HL-60 (cell line): ENCODE measurements at places on chromosomes 2 and 18.
A peak's percentile ranks its signal among the peaks of the same experiment; 100 is the strongest.

DNA sequence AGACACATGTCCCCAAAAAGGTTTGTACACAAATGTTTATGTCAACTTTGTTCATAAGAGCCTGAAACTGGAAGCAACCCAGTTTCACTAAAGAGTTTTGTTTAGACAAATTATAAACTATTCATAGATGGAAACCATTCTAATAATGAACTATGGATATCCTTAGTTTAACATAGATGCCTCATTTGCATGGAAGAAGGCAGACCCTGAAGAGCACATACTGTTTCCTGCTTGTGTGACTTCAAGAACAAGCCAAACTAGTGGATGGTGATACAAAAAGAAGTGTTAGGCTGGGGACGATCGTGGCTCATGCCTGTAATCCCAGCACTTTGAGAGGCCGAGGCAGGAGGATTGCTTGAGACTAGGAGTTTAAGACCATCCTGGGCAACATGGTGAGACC, 48.1 kb downstream of the ACOXL start:
- no peak for DNase-seq

DNA sequence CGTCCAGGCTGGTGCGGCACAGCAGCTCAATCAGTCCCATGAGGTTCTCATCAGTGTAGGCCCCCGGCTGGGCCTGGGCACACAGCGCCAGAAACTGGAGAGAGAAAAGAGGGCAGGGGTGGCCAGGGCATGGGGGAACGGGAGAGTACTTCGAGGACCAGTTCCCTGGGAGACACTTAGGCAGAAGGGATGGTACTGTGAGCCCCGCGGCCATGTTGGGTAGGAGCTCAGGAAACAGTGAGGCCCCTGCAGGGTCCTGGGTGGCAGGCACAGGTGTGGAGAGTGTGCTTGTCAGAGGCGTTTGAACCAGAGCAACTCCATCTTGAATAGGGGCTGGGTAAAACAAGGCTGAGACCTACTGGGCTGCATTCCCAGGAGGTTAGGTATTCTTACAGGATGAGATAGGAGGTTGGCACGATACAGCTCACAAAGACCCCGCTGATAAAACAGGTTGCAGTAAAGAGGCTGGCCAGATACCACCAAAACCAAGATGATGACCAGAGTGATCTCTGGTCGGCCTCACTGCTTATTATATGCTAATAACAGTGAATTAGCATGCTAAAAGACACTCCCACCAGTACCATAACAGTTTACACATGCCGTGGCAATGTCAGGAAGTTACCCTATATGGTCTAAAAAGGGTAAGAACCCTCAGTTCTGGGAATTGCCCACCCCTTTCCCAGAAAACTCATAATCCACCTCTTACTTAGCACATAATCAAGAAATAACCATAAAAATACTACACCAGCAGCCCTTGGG, 51.9 kb upstream of the SEMA4C start:
- no peak for DNase-seq

DNA sequence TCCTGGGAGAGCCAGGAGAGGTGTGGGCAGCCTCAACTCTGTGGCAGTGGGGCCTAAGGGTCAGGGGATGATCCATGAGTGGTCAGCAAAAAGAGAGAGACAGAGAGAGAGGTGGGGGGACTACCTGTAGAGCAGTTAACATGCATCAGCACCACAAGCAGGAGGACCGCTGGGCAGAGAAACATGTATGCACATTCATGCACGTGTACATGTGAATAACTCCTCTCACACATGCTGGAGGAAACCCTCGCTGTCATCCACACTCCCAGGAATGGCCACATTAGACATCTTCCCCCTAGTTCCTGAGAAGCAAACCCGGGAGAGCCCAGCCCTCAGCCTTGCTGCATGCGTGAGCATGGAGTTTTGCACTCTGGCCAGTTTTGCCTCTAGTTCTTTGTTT, 166.1 kb downstream of the SMAD7 start:
- no peak for DNase-seq

- no peak for DNase-seq
These were observed 7.1 kb downstream of the RBM45 start for GRCh38 chr2:178119179-178119922.

DNA sequence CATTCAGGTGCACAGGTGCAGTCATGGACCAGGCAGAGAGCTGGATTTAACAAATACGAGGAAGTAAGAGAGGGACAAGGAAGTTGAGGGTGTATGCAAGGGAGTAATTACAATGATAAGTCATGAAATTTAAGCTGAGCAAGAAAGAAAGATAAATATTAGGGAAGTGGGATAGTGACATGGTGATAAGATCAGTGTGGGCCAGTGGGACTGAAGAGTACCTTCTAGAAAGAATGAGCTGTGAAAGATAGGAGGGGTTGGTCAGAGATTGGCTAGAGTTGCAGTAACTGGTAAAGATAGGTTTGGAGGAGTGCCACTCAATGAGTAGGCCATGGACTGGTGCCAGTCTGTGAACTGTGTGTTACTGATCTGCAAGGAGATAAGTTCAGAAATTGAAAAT, 200.8 kb upstream of the SIX3 start:
- no peak for DNase-seq

DNA sequence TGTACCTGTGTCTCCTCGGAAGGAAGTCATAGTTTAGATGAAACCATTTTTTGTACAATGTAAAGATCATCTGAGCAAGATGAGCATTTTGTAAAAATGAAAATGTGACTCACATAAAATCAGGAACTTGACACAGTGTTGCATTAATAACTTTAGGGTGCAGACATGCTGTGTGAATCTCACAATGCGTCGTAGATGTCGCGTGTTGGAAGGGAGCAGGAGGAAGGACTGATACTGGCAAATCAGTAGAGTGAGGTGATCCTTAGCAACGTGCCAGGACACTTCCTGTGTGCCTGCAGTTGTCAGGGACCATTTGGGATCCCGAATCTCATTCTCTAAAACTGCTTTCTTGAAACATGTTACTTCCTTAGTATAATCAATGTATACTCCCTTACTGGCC, 103.1 kb downstream of the SH3BP4 start:
- no peak for DNase-seq

GRCh38 chr2:148592791-148593190, 51.8 kb upstream of the EPC2 start:
- DNase-seq = no peak

GRCh38 chr2:23526114-23526513, 141.1 kb downstream of the KLHL29 start:
- DNase-seq = no peak

DNA sequence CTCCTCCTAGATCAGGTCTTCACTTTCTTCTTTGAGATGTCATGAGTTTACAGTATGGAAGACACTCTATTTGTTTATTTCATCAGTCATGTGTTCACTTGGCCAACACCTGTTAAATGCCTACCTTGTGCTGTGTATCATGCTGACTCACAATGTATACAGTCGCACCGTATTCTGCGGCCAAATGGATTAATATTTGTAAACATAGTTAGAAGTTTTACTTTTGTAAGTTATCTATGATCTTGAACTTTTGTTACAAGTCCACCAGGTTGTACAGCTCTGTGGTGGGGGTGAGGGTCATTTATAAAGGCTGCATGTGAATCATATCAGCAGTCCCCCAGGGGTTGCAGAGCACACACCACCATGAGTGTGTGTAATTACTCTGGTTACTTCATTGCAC, 408.7 kb upstream of the NRP2 start:
- no peak for DNase-seq

GRCh38 chr2:2085533-2085932, 245.5 kb downstream of the MYT1L start:
- no peak for DNase-seq

GRCh38 chr2:55617175-55618024, at the start of gene PPP4R3B:
PPP4R3B (minus strand) TSS chr2:55617622; CDS start chr2:55617285, 337 bp downstream.
- peak; percentile 97 for DNase-seq

- DNase-seq = peak; percentile 80
These were observed 1.2 kb upstream of the AFTPH start for GRCh38 chr2:64522843-64523428.

DNA sequence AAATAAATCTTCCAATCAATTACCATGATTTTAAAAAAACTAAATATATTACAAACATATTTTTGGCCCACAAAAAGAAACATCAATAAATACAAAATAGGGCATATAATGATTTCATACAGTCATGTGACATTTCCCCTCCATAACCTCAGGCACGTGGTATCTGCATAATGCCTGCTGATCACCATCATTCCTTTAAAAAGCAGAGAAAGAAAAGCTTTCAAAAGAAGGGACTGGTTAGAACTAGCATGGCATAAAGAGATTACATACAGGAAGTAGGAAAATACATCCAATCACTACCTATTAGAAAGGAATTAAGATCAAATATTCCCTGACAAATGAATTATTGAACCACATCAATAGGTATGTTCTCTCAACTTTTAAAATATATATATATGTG, 83.5 kb downstream of the INO80D start:
- no peak for DNase-seq

DNA sequence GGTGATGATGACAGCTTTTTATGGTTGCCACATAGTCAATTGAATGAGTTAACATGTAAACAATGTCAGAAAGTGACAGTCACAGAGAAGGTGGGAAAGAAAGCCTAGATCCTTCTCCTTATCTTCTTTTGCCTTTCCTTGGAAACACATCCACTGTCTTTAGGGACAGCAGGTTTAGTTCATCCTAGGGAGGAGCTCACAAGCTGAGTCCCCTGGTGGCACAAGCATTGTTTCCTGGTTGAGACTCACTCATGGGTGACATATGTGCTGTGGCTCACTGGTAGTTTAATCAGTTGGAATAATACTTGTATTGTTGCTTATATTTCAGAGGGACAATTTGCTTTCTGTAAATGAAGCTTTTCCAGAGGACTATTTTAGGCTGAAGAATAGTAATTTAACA, 598.5 kb downstream of the CNTNAP5 start:
- DNase-seq = no peak

GRCh38 chr18:46311491-46311890, 207.3 kb downstream of the HAUS1 start:
- DNase-seq = no peak

- no peak for DNase-seq
These were observed 150.4 kb downstream of the ZFP36L2 start for GRCh38 chr2:43075811-43076585.

DNA sequence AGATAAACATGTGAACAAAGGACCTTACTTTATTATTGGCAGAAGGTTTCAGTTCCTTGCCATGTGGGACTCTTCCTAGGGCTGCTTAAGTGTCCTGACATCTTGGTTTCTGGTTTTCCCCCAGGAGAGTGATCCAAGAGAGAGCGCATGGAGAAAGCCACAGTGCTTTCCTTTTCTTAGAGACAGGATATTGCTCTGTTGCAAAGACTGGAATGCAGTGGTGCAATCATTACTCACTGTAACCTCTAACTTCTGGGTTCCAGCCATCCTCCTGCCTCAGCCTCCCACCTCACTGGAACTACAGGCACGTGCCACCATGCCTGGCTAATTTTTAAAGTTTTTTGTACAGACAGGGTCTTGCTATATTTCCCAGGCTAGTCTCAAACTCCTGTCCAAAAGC, 38.1 kb upstream of the TCF7L1 start:
- DNase-seq = no peak

DNA sequence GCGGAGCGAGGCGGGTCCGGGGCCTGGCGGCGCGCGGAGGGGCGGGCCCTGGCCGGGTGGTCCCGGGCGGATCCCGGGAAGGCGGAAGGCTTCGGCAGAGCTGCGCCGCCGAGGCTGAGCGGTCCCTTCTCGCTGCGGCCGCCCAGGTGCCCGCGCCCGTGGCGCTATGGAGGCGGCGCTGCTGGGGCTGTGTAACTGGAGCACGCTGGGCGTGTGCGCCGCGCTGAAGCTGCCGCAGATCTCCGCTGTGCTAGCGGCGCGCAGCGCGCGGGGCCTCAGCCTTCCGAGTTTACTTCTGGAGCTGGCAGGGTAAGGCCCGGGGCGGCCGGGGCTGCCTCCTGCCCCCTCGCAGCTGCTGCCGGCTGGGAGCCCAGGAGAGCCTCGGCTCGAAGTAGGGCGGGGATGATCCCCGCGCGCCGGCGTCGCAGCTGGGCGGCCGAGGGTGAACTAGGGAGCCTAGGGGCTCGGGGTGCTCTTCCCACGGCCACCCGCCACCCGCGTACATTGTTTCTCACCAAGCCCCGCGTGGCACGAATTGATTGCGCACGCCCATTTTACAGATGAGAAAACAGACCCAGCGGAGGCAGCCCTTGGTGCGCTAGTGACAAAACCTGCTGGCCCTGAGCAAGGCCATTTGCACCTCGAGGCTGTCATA, at the start of gene SLC66A3:
TSS of gene SLC66A3 (plus strand) at position 87 of the 655 bp plus-strand sequence. CDS start at position 167, 80 bp downstream.
- DNase-seq = peak; percentile 76

GRCh38 chr2:41806286-41806685, 241.5 kb upstream of the PKDCC start:
- DNase-seq = no peak

DNA sequence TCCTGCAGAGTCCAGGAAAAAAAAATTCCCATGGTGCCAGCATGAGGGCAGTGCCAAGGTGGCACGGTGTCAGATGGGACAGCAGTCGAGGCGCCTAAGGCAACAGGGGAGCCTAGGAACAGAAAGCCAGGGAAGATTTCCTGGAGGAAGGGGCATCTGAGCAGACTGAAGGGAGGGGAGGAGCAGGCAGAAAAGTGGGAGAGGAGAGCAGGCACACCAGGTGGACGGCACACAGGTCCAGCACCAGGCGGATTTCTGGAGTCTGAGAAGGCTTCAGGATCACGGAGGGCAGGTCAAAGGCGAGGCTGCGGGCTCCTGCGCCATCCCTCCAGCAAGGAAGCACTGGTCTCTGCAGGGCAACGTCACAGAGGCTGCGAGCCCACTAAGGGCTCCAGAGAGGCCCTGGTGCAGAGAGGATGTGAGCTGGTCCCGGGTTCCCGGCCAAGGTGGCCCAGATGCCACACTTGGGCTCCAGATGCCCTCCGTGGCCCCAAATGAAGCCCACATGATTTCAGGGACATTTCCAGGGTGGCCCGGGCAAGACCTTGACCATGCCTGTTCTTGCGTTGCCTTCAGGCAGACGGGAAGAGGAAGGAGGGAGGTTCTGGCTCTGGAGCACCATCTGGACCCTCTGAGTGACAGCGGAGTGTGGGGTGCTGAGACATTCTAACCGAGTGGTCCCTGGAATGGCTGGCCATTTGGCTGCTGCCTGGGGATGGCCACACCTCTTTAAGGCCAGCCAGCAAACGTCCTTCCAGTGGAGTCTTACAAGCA, 4.1 kb downstream of the HS6ST1 start:
- DNase-seq = no peak

- peak; percentile 23 for DNase-seq
These were observed 85.1 kb upstream of the ATL2 start for GRCh38 chr2:38462121-38462661.

- DNase-seq = no peak
These were observed 362.0 kb downstream of the SOX11 start for GRCh38 chr2:6054161-6054671.

DNA sequence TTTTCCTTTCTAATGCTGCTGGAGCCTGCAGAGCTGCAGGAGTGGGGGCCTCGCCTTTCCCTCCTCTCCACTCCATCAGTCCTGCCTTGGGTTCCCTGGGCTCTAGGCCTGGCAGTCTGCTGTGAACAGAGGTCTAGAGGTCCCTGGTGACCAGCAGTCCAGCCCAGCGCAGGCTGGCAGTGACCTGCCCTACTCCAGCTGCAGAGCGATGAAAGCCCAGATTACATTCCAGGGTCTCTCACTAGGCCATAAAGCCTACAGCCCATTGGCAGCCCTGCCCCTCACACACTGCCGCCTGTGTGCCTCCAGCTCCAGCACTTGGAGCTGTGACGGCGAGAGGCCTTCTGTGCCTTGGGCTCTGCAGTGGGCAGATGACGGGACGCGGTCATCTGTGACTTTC, 14.8 kb upstream of the MAL start:
- DNase-seq = no peak
